ENCODE measurements at places on chromosomes 11 and 22.
A peak's percentile ranks its signal among the peaks of the same experiment; 100 is the strongest.

GRCh38 chr11:107301878-107302277 lies 155.7 kb downstream of the CWF19L2 start:
- no peak for DNase-seq

DNA sequence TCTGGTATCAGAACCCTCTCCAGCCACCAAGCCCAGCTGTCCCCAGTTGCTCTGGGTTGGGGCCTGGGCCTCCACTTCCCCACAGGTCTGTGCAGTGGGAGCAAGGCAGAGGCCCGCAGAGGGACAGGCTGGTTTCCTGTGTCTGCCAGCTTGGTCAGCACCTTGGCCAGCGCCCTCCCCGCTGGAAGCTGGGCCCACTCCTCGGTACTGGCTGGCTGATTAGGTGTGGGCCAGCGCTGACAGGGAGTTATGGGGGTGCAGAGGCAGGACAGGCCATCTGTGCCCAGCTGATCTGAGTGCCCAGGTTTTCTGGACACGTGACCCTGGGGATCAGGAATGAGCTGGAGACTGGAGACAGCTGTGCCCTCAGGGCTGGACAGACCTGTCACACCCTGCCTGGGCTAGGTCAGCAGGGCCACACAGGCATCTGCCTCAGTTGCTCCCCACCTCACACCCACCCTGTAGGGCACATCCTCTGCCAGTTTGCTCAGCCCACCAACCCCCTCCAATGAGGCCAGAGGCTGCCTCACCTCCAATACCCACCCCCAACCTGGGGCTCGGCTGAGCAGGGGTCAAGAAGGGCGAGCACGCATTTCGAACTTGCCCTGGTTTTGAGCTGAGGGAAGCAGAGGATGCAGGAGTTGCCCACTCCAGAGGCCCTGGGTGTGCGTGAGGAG lies 175.3 kb downstream of the IGLL1 start:
- peak; percentile 42 for DNase-seq

DNA sequence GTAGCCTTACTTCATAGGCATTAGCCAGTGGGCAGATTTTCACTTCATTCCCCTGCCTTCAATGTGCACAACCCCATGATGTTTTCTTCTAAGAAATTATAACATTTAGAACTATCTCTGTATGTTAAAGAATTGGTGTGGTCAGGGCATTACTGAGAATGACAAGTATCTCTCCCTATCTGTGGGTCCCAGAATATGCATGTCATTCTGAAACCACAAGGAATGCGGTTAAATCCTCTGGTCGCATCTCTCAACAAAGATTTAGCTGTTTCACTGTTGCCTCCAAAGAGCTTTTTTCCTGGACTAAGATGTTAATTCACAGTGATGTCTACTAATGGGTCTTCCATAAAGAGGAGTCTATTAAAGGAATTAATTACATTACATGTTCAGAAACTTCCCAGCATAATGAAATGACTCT lies 62.7 kb downstream of the LIF start:
- DNase-seq: peak; percentile 31

- no peak for DNase-seq
Observed at GRCh38 chr11:111417766-111418435, 38.8 kb upstream of the POU2AF1 start.

GRCh38 chr11:126764231-126764630 lies 236.3 kb downstream of the KIRREL3 start:
- no peak for DNase-seq

- no peak for DNase-seq
Observed at GRCh38 chr11:96052921-96053651, 129.2 kb upstream of the MTMR2 start.

- no peak for DNase-seq
Observed at GRCh38 chr11:120471131-120471530, 40.4 kb upstream of the GRIK4 start.

GRCh38 chr22:50245214-50246072 lies 620 bp upstream of the TUBGCP6 start:
- DNase-seq: no peak

DNA sequence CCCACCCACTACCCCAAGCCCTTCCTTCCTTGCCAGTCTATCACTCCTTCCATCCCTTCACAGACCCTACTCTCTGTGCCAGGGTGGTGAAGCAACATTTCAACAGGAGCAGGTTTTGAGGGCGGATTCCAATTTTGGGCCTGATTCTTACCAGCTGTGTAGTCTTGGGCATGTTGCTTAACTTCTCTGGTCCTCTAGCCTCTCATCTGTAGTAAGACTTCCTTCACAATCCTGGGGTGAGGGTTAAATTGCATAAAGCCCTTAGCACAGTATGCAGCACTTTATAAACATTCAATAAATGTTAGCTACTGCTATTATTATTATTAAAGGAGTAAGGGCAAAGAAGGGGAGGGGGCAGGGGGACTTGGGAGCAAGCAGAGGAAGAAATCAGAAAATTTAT lies 5.0 kb upstream of the RNF185 start:
- DNase-seq: no peak

DNA sequence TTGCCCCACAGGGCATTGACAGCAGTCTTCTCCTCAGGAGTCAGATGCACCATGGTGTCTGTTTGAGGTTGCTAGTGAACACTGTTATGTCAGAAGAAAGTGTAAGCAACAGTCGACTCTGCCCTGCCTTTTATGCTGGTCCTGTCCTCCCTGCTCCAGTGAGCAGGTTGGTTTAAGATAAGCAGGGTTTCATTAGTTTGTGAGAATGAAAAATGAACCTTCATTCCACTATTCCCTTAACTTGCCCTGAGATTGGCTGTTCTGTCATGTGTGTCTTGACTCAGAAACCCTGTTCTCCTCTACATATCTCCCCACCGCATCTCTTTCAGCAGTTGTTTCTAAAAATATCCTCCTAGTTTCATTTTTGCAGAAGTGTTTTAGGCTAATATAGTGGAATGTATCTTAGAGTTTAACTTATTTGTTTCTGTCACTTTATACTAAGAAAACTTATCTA lies at the start of gene HBD:
Gene HBD (minus strand): TSS at position 103 of the 454 bp plus-strand sequence. CDS start 50 bp downstream, at position 53.
- no peak for DNase-seq

- DNase-seq: no peak
Observed at GRCh38 chr11:15690320-15690719, 575.6 kb downstream of the INSC start.

GRCh38 chr11:114826910-114827442 lies 148.6 kb downstream of the NXPE2 start:
- DNase-seq: no peak

- no peak for DNase-seq
Observed at GRCh38 chr11:127493330-127494022, 492.9 kb upstream of the KIRREL3 start.

- DNase-seq: peak; percentile 52
Observed at GRCh38 chr11:121112498-121113455, 11.7 kb downstream of the TECTA start.

GRCh38 chr11:47948137-47948536 lies 32.2 kb upstream of the PTPRJ start:
- no peak for DNase-seq

DNA sequence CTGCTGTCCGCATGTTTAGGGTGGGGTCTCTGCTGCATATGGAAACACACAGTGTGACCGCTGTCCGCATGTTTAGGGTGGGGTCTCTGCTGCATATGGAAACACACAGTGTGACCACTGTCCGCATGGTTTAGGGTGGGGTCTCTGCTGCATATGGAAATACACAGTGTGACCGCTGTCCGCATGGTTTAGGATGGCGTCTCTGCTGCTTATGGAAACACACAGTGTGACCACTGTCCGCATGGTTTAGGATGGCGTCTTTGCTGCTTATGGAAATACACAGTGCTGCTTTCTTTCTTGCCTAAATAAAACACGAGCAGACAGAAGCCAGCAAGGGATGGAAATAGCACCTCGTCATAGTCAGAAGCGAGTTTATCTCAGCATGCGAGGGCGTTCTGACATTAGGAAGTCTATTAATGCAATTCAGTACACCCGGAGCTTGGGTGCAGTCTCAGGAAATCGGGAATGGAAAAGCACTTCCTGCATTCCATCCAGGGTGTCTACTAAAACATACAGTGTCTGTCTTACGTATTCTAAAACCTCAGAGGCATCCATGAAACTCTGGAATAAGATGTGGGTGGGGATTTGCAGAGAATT lies 32.6 kb upstream of the TOLLIP start:
- DNase-seq: no peak

DNA sequence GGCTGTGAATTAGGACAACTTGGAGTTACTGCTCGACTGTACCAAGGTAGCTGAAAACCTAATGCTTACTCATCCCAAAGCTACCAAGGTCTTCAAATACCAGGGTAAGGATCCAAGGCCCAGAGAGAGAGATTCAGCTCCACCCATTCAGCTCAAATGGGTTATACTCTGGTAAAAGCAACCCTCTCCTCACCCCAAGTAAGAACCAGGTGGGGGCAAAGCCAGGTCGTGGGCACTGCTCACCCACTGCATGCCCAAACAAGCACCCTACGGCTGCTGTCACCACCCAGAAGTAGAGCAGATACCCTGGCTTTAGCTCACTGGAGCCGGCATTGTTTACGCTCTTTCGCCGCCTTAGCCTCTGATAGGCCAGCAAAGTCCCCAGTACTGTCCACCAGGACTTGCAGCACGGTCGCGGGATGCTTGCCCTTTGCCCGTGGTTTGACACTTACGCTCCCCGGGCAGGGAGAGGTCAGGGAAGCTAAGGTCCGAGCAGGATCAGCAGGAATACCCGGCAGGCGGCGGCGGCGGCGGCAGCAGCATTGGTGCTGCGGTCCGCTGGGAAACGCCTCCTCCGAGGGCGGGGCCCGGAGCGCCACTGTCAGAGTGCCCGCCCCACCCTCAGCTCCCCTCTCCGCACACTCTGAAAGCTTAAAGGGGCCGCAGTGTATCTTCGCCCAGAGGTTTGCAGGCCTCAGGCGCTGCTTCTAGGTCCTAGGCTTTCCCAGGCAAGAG lies 19.6 kb downstream of the CKAP5 start:
- peak; percentile 87 for DNase-seq

DNA sequence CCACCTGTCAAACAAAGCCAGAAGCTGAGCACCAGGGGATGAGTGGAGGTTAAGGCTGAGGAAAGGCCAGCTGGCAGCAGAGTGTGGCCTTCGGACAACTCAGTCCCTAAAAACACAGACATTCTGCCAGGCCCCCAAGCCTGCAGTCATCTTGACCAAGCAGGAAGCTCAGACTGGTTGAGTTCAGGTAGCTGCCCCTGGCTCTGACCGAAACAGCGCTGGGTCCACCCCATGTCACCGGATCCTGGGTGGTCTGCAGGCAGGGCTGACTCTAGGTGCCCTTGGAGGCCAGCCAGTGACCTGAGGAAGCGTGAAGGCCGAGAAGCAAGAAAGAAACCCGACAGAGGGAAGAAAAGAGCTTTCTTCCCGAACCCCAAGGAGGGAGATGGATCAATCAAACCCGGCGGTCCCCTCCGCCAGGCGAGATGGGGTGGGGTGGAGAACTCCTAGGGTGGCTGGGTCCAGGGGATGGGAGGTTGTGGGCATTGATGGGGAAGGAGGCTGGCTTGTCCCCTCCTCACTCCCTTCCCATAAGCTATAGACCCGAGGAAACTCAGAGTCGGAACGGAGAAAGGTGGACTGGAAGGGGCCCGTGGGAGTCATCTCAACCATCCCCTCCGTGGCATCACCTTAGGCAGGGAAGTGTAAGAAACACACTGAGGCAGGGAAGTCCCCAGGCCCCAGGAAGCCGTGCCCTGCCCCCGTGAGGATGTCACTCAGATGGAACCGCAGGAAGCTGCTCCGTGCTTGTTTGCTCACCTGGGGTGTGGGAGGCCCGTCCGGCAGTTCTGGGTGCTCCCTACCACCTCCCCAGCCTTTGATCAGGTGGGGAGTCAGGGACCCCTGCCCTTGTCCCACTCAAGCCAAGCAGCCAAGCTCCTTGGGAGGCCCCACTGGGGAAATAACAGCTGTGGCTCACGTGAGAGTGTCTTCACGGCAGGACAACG lies 11.7 kb downstream of the CXCR5 start:
- peak; percentile 83 for DNase-seq

GRCh38 chr22:50605613-50606074 lies 5.1 kb downstream of the MAPK8IP2 start:
- no peak for DNase-seq

DNA sequence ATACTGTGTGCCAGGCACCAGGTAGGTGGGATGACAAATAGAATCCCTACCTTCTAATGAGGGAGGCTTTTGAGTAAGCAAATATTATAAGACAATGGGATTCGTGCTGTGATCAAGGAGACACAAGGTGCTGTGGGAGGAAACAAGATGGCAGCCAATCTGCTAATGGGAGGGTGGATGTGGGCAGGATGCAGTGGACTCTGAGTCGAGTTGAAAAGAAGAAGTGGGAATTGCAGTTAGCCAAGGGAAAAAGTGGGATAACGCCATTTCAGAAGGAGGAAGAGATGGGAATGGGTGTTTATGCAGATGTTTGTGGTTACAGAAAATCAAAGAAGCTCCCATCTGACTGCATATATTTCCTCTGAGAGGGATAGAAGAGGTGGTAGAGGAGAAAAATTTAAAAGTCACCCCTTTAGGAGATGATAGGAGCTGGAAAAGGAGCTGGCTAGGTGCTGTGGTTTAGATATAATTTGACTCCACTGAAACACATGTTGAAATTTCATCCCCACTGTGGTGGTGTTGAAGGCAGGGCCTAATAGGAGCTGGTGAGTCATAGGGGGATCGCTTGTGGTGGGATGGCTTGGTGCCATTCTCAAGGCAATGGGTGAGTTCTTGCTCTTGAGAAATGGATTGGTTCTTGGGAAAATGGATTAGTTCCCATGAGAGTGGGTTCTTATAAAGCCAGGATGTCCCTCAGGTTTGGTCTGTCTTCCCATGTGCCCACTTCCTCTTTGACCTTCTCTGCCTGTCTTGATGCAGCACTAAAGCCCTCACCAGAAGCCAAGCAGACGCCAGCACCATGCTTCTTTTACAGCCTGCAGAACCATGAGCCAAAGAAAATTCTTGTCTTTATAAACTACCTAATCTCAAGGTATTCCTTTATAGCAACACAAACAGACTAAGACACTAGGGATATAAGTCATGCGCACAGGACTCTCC lies 30.0 kb upstream of the POU2AF1 start:
- no peak for DNase-seq

DNA sequence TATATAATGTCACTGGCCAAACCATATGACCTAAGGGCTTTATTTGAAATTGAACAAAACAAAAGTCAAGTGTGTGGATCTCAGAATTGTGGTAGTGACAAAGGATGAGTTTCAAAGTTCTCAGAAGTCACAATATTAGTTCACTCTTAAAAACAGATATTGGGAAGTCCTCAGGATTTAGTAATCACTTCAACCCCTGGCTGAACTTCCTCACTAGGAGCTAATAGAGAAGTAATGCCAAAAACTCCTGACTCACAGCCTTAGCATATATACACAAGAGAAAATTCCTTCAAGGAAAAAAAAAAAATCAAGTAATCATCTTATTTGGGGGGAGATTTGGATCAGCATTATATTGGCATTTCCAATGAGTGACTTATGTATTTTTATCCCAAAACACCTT lies 75.6 kb upstream of the APOA1 start:
- no peak for DNase-seq

Measured in activated naive CD4-positive, alpha-beta T cell treated with anti-CD3 and anti-CD28 coated beads, Interleukin-2, amount 10 ng/mL, durations not matched to agents 7 days and 5 days (primary cell).